ENCODE measurements at places on chromosomes 2 and 18. TPM values are rescaled to one million over a fixed set of nuclear protein-coding genes. Genes with fewer than 3 reads are reported as not detected.

- DNase-seq = no peak
Measured at GRCh38 chr2:18117592-18117991, 239.1 kb downstream of the KCNS3 start.

DNA sequence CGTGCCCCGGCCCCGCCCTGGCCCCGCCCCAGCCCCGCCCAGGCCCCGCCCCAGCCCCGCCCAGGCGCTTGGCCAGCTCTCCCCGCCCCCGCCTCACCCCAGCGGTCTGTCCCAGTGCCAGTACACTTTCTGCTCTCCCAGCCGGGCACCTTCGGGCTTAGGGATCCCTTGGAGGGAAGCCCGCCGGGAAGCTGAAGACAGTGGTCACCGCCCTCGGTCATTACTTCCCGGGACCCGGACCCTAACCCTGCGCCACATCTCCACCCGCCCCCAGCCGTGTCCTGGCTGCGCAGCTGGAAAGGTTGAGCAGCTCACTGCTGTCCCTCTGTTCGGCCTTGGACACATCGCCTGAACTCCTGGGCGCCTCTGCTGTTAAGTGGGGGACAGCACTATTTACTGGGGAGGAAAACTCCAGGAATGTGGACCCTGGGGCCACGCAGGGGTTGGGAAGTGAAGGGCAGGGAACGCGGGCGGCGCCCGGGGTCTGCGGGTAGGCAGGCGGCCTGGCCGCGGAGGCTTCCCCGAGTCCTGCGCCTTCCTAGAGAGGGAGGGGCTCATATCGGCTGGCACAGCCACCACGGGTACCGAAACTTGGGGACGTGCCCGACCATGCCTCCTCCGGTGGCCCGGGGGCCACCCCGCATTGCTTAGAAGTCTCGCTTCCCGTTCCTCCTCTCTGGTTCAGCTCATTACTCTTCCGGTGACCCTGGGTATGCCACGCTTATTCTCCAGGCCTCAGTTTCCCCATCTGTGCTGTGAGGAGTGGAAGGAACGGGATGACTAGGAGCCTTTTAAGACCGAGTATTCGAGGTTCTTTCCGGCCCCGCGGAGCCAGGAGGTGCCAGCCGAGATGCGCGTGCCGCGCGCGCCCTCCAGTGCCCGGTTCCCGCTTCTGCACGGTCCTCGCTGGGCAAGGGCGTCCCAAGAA, 121.0 kb downstream of the GYPC start:
- DNase-seq = peak; percentile 44

GRCh38 chr2:128665113-128665512, 346.4 kb upstream of the HS6ST1 start:
- no peak for DNase-seq

- DNase-seq = no peak
Measured at GRCh38 chr18:11411048-11411447, 198.3 kb upstream of the SLC35G4 start.

GRCh38 chr18:75034937-75035336, 174.0 kb downstream of the PTGR3 start:
- DNase-seq = no peak

DNA sequence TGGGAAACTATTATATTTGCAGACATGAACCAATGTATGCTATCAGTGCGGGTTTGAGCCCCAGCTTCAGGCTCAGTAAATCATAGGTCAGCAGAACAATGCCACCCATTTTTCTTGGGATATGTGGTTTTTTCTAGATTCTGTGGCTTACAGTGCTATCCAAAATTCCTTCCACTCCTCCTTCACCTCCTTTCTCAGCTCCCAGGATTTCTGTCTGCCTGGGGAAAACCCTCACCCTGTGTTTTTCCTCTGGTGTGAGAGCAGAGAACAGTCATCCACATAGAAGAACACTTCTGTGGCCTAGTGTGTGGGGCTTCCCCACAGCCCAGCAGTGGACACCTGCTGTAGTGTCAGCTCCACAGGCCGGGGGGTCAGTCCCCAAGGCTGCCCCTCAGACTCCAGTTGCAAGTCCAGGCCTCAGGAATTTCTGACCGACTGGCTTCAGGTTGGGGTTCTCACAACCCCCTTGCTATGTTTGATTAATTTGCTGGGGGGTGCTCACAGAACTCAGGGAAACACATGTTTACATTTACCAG, 238.2 kb downstream of the LDLRAD4 start:
- DNase-seq = no peak

GRCh38 chr2:105571445-105571987, 172.7 kb upstream of the FHL2 start:
- no peak for DNase-seq

DNA sequence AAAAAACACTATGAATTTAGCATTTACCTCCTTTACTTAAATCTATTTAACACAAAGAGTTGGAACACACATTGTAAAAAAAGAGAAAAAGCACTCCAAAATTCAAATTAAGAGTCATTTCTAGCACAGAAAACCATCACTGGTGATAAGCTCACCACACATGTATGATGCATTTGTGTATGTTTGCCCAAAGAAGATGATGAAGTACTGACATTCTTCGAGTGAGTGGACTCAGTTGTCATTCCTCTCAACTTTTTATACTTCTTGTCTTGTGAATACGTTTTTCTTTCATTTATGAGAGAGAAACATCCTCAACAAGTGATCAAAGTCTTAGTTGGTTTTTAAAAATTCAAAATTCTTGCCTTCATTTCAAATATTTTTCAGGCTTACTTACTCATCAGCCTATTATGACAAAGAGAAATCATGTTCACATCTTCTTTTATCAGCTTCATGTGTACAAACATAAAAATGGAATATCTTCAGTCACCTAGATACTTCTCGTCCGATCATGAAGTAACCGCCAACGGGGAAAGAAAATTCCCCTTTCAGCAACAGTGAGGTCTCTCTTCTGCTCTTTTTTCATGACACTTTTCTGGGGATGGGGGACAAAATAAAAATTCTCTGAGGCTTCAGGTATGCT, 1.5 kb downstream of the DSEL start:
- DNase-seq = no peak

DNA sequence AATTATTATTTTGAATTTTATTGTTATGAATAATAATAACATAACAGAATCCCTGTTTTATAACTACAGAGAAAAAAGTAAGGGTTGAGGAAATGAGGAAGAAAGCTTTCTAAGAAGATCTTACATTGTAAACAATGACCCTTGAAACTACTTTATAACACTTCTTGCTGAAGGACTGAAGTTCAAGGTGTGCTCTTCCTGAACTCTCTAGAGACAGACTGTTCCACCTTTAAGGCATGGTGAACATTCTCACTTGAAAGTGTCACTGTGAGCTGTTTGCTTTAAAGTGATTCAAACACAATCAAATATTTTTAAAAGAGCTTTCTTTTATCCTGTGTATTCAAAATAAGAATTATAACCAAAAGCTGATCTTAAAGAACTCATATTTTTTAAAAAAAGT, 131.5 kb downstream of the DNAH7 start:
- no peak for DNase-seq

DNA sequence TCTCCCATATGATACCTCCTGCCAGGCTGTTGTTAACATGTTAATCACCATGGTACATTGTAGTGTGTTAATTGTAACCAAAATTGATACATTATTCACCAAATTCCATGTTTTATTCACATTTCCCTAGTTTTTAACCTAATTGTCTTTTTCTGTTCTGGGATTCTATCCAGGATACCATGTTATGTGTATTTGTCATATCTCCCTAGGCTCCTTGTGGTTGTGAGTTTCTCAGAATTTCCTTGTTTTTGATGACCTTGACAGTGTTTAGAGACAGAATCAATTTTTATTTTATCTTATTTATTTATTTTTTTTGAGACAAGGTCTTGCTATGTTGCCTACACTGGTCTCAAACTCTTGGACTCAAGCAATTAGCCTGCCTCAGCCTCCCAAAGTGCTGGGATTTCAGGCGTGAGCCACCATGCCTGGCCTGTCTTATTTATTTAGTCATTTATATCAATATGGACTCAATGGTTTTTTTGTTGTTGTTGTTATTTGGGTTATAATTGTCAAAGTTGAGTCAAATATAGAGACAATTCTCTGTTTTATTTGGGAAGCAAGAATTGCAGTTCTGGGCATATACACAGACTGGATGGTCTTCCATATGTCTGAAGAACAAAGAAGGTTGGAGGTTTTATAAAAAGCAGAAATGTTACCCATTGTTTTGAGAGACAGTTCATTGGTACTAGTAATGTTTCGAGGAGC, 42.6 kb downstream of the INPP4A start:
- DNase-seq = no peak

DNA sequence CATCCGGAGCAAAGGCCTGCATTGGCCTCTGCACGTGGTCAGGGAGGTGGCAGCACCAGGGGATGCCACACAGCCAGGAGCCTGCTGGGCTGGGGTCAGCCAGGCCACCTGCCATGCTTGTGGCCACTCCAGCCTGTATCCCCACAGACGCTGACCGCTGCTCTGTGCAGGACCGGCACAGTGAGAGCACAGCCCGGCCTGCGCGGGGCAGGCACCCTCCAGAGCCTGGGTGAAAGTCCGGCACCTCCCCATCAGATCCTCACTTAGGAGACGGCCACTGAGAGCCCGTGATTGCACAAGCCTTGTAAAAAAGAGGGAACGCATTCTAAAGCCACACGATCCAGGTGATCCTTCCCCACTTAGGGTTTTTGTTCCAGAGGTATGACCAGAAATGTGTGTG, 42.2 kb downstream of the TWIST2 start:
- no peak for DNase-seq

GRCh38 chr2:529424-529823, 147.8 kb downstream of the TMEM18 start:
- no peak for DNase-seq

GRCh38 chr2:240518981-240519380, 38.8 kb downstream of the ANKMY1 start:
- no peak for DNase-seq

- peak; percentile 69 for DNase-seq
Measured at GRCh38 chr2:202542142-202542541, 92.6 kb upstream of the FAM117B start.

DNA sequence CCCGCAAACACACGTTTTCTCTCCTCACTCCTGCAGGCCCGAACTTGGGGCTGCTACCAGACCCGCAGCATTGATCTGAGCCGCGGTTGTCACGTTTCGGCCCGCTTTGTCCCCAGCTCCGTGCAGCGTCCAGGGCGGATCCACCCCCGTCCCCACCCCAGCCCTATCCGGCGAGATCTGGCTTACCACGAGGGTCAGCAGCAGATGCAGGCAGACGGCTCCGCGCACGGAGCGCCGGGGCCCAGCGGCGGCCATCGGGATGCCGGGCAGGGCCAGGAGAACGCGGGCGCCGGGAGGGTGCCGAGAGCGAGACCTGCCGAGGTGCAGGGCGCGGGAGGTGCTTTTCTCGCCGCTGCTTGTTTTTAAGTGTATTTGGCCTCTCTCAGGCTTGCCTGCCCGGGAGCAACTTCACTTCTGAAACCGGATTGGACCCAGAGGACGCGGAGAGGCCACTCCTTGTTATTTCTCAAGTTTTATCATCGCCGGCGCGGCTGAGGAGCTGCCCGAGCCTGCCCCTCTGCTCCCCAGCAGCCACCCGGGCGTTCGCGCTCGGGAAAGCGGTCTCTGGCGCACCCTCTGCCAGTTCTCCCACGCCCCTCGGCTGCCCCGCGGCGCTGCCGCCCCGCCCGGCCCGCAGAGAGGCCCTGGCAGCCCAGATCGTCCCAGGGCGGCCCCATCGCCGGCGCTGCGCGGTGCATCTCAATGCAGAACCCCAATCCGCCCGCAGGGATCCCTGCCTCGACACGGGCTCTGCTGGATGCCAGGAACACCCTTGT, at the start of gene DSC3:
TSS of gene DSC3 (minus strand) at position 337 of the 776 bp plus-strand sequence. CDS start at position 255, 82 bp downstream.
- no peak for DNase-seq

DNA sequence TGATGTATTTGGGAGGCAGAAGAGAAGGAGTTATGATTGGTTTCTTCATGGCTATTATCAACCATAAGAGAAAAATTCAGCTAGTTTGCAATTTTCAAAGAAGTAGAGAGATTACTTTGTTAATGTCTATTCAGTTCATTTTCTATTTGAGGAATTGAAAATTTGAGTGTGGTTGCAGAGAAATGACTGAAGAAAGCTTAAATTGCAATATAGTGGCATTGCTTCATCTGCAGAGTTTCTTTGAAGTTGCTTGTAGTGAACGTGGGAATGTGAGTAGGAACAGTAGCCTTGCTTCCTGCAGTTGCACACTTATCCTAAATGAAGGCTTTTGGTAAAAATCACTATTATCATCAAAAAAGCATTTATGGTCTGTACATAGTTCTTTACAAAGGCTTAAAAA, 14.7 kb upstream of the CYRIA start:
- no peak for DNase-seq

DNA sequence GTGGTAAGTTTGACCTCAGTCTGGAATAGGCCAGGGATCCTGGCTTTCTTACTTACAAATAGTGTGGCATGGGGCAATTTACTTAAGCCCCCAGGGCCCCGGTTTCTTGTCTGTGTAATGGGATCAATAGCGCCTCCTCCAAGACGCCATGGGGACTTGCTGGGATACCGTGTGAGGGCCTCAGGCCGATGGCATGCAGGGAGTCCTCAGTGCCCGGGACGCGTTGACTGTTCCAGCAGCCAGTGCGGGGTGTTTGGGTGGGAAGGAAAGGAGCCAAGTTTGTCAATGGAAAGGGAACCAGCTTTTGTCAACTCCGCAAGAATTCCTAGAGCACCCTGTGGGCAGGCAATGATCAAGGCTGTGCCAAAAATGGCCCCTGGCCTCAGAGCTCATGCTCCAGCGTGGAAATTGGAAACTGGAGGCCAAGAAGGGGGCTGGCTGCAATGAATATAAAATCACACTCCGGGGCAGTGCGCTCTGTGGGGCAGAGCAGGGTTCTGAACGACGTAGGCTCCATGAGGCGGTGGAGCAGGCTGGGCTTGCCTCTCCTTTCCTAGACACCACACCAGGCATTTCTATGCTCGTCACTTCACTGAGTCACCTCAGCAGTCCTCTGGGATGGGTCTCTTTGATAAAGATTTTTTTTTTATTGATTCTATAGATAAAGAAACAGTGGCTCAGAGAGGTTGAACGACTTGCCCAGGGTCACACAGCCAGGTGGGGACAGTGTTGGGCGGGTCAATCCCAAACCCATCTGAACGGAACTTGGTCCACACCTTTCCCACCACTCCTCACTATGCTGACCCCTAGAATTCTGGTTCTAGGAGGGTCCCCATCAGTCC, 56.7 kb upstream of the ASAP2 start:
- DNase-seq = peak; percentile 14

GRCh38 chr2:235106874-235107639, 155.2 kb downstream of the SH3BP4 start:
- peak; percentile 23 for DNase-seq

- no peak for DNase-seq
Measured at GRCh38 chr2:161839926-161840325, 215.7 kb downstream of the SLC4A10 start.

GRCh38 chr2:26235089-26235488, 9.3 kb downstream of the HADHA start:
- DNase-seq = no peak

- no peak for DNase-seq
Measured at GRCh38 chr18:73613706-73614340, 533.8 kb downstream of the FBXO15 start.

GRCh38 chr18:8912348-8913326, 189.9 kb upstream of the NDUFV2 start:
- DNase-seq = peak; percentile 79

CMPK2 gene
- 7.0 TPM for total RNA-seq

BCL11A gene
- 128 TPM for total RNA-seq

CGREF1 gene
- 22.1 TPM for total RNA-seq

CAPG gene
- total RNA-seq = 6.3 TPM

CCDC150 gene
- 12.8 TPM for total RNA-seq

CAPN14 gene
- total RNA-seq = 2.8 TPM

PTPN2 gene
- 30.7 TPM for total RNA-seq

CROCC2 gene
- not detected for total RNA-seq

APCDD1 gene
- 41.6 TPM for total RNA-seq

MAP2 gene
- total RNA-seq = 502 TPM

SALL3 gene
- total RNA-seq = 5.9 TPM
